ENCODE measurements at places on chromosomes 2 and 18. TPM values are rescaled to one million over a fixed set of nuclear protein-coding genes. Genes with fewer than 3 reads are reported as not detected.

Gene ZRANB3
- 4.8 TPM for total RNA-seq

Gene SERPINB4
- total RNA-seq: not detected

Gene RAB27B
- total RNA-seq: 1.5 TPM

Gene UGT1A5
- total RNA-seq: not detected

Gene WDR75
- 60.7 TPM for total RNA-seq

Gene RNU2-63P
- total RNA-seq: 16.6 TPM

Gene DCC
- total RNA-seq: not detected

Gene CCBE1
- total RNA-seq: not detected

Gene RAB6C
- not detected for total RNA-seq

Gene RASGRP3
- 14.2 TPM for total RNA-seq

Gene NMUR1
- not detected for total RNA-seq

Gene GKN1
- not detected for total RNA-seq

Gene APCDD1
- total RNA-seq: 0.16 TPM

Gene IL36G
- not detected for total RNA-seq

Gene CNTNAP5
- not detected for total RNA-seq

Gene IL36RN
- total RNA-seq: not detected

Gene CD28
- total RNA-seq: 66.7 TPM

Gene HNMT
- total RNA-seq: 7.5 TPM

Gene PAX8
- 1.5 TPM for total RNA-seq

Gene NPHP1
- 0.11 TPM for total RNA-seq

Gene NYAP2
- not detected for total RNA-seq

Gene LOXHD1
- total RNA-seq: 0.12 TPM

Gene GAL3ST2
- total RNA-seq: not detected

Gene OR6B2
- total RNA-seq: not detected

Gene EFR3B
- total RNA-seq: 0.08 TPM

Gene CCDC85A
- total RNA-seq: not detected

Gene SPATA3
- total RNA-seq: not detected
